ENCODE measurements at places on chromosomes 4 and X.

- no peak for DNase-seq
Observed at GRCh38 chrX:43970528-43970927, 2.7 kb downstream of the NDP start.

DNA sequence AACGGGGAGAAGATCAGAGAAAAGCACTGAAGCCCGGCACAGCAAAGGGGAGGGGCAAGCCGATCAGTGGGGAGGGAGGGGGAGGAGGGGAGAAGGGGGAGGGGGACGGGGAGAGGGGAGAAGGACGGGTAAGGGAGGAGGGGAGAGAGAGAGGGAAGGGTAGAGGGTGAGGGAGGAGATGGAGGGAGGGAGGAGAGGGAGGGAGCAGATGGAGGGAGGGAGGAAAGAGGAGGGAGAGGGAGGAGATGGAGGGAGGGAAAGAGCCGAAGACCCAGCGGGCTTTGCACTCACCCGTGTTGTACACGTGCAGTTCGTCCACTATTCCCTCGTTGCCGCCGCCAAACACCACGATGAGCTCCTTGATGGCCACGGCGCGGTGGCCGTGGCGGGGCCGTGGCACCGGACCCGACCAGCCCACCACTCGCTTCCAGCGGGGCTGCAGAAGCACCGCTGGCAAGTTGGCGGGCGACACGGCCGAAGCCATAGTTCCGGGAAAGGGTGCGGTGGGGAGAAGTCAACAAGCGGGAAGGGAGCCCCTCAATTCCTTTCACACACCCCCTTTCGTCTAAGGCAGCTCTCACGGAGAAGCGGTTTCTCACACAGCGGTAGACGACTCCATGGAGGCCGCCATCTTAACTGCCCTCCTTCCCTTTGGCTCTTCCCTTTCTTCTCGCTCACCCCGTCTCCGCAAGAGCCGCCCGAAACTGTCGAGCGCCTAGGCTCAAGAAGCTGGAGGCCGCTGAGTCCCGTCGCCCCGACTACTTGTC lies 1.1 kb downstream of the HCFC1 start:
- DNase-seq, result no peak

DNA sequence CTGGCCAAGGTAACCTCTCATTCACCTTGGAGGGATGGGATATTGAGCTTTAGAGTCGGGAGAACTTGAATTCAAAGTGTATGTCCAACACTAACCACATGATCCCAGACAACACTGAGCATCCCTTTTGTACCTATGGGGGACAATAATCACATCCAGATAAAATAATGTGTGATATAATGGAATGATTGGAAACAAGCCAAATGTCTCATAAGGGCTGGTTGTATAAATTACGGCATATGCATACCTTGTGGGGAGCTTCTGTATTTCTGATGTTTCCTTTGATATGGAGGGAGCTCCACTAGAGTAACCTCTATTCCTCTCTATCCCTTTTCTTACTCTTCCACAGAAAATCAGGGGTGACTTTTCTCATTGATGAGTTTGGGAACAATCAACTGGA lies 40.7 kb upstream of the LDB2 start:
- DNase-seq, result no peak

GRCh38 chrX:131067846-131068745 lies 9.9 kb downstream of the ARHGAP36 start:
- no peak for DNase-seq

GRCh38 chrX:40108959-40109287 lies 11.2 kb upstream of the BCOR start:
- DNase-seq, result peak; percentile 56

- DNase-seq, result no peak
Observed at GRCh38 chr4:181193131-181193930, 1049.9 kb upstream of the TENM3 start.

GRCh38 chr4:5804656-5805055 lies 88.2 kb downstream of the CRMP1 start:
- no peak for DNase-seq

DNA sequence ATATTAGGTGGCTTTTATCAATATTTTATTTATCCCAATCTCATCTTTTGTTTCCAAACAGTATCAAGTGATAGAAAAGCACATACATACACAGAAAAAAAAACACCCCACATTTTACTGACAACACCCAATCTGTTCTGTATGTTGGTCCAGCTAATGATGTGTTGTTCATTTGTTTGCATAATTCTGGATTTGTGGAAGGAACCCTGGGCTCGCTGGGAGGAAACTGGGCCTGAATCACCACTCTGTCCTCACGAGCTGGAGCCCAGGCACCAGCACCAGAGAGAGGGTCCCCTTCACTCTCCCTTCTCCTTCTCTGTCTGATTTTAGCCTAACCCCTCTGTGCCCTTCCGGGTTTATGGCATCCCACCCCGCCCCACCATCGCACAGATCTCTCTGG lies 79.8 kb downstream of the PSAPL1 start:
- DNase-seq, result no peak

Measured in NCI-H2107 (cell line).